ENCODE measurements at places on chromosomes 5 and 9.

DNA sequence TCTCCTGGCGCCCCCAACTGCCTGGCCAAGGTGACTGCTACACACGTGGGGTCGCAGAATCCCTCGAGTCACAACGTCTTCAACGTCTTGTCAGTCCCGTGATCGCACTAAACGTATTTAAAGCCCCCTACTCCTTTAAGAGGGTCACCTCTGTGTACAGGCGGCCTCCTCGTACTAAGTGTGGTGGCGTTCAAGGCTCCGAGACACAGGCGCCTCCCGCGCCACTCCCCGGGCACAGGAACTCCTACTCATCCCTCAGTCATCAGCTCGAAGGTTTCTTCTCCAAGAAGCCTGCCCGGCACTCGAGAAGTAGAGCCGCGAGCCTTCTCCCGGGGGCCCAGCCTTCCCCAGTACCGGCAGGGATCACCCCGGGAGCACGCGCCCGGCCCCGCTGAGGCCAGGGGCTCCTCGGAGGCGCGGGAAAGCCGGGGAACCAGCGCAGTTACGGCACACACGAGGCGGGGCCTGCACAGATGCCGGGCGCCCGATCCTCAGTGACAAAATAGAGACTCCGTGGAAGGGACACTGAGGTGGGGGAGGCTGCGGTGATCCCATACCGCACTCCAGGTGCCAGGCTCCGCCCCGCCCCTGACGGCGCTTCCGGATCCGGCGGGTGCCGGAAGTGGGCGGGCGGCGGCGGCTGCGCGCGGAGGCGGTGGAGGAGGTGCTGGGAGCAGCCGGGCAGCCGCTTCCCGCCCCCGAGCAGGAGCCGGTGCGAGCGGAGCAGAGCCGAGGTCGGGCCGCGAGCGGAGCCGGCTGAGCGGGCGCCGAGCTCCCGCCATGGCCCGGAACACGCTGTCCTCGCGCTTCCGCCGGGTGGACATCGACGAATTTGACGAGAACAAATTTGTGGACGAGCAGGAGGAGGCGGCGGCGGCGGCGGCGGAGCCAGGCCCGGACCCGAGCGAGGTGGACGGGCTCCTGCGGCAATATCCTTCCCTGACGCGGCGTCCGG is 6.9 kb downstream of the ARPC5L start:
- peak; percentile 93 for DNase-seq

DNA sequence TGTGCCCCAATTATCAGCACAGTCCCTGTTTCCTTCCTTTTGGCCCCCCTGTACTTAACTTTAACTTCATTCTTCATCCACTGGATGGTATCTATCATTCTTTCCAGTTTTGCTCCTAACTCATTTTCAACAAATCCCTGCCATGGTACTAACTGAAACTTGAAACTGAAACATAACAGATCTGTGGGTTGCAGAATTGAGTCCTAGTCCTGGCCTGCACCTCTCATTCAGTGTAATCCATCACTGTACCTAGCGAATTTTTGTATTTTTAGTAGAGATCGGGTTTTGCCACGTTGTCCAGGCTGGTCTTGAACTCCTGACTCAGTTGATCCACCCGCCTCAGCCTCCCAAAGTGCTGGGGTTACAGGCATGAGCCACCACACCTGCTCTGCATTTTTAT is 15.3 kb upstream of the PIK3R1 start:
- no peak for DNase-seq

- DNase-seq: no peak
Observed at GRCh38 chr5:119820608-119821007, 191.2 kb downstream of the FAM170A start.

DNA sequence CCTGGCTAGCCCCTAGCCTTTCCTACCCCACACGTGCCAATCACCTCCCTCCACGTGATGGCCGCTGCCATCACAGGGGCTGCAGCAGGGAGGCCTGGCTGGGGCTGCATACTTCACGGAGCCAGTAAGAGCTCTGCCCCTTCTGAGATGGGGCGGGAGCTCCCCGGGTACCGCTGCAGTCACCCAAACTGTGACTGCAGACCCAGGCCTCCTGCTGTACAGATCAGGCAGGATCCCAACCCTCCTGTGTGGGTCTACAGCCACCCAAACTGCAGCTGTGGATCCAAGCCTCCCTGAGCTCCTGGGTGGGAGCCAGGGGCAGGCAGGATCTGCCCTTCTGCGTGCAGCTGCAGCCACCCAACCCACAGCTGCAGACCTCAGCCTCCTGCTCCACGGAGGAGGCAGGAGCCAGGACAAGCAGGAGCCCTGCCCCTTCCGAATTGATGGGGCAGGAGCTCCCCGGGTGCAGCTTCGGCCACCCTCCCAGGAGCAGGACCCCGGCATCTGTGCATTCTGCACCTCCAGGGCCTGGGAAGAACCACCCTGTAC is 3.2 kb upstream of the BTNL9 start:
- DNase-seq: no peak

GRCh38 chr9:135136481-135136880 is 49.0 kb downstream of the OLFM1 start:
- DNase-seq: no peak

DNA sequence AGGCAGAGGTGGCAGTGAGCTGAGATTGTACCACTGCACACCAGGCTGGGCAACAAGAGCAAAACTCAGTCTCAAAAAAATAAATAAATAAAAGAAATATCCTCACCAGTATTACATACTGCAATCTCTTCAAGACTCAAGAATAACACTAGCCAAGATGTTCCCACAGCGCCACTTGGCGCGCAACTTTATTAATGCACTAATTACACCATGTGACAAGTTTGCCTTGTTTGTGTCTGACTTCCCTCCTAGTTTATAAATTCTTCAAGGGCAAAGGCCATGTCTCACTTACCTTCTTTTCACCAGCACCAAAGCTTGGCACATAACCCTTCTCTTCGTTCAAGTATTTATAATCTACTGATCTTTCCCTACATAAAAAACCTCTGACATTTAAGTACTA is 4.8 kb downstream of the SKP1 start:
- no peak for DNase-seq

DNA sequence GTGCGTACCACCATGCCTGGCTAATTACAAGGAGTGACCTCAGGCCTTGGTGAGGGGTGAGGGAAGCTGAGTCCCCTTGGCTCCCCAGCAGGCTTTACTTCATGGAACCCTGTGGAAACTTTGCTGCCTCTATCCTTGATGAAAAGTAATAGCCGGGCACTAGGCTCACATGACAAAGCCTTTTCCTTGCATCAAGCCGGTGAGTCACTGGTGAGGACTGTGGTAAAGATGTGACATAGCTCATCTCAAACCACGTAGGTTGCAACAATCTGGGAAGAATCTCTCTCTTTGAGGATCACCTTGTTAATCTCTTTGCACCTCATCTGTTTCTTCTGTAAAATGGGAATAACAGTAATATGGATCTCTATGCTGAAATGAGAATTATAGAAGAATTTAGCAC is 116.3 kb upstream of the SLC25A48 start:
- DNase-seq: no peak

DNA sequence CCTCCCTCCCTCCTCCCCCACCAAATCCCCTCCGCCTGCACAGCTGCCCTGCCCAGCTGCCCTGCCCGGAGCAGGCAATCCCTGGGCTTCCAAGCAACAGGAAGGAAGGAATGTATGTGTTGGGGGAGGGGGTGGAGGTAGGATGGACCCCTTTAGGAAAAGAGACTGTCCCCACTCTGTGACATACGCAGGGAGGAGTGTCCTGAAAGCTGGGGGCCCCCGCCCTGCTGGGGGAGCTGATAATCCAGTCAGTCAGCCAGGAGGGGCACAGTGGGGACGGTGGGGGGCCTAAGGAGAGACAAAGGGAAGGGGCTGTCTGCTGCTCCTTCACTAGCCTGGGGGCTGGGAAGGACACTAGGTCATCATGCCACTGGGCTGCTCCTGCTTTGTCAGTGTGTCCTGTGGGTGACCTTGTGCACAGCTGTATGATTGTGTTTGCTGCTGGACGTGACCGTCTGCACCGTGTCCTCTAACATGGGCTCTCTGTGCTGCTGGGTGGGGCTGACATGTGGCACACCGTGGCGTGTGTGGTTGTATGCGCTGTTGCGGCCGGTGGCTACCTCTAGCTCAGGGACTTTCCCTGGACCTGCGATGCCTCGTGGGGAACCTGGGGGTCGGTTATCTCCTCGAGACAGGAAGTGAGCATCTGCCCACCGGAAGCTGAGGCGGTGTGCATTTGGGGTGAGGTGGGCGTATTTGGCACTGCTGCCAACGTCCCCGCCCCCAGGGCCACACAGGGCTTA is 3.0 kb downstream of the N4BP3 start:
- peak; percentile 72 for DNase-seq

- no peak for DNase-seq
Observed at GRCh38 chr9:6723881-6724420, 33.8 kb upstream of the KDM4C start.

GRCh38 chr5:160237571-160238093 is 8.3 kb downstream of the FABP6 start:
- DNase-seq: no peak

GRCh38 chr5:80871541-80871961 is 88.6 kb upstream of the RASGRF2 start:
- peak; percentile 36 for DNase-seq

DNA sequence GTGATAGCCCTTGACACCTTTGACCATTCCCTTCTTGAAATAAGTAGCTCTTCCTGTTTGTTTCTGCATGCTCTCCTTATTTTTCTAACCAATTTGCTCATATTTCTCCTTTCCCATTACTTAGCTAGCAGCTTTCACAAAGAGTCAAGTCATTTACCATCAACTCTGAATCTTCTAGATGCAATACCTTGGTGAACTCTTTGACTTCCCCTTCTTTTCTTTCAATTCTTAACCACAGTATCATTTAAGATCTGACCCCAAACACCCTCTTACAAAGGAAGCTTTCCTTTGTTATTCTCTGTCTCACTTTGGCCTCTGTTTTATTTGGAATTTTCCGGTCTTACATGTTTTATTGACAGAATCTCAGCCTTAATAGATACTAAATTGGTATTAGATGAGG is 14.0 kb downstream of the NFX1 start:
- no peak for DNase-seq

DNA sequence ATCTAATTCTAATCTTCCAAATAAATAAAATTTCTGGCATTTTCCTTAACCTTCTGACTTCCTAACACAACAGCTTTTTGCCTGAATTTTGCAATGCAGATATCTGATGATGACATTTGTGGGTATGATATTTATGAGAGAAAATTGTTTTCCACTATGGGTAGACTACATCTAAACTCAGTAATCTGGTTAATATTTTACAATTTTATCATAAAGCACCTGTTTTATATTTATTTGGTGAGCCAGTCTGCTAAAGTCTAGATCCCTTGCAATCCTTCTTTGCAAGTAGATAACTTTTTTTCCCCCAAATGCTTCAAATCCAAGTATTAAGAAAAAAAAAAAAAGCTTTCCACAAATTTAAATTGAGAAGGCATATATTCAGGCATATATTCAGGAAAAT is 246.2 kb upstream of the DAB2 start:
- DNase-seq: no peak

DNA sequence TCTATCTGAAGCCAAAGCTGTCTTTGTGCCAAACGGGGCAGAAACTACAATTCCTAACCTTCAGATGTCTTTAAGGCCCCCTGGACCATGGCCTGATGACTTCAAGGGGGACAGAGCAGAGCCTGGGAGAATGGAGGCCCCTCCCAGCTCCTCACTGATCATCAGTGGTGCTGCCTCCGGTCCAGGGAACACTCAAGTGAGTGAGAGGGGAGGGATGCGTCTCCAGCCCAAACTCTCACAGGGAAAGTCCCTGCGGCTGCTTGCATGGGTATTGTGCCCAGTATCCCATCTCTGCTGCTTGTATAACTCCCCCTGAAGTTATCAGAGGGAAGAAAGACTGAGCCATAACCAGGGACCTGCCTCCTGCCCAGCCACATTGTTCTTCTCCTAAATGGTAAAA is 231.5 kb upstream of the PANK3 start:
- DNase-seq: no peak

GRCh38 chr5:67141644-67142043 is 55.0 kb downstream of the CD180 start:
- no peak for DNase-seq

GRCh38 chr9:24258626-24259025 is 287.1 kb downstream of the IZUMO3 start:
- no peak for DNase-seq

- DNase-seq: no peak
Observed at GRCh38 chr5:142184988-142185387, 76.4 kb downstream of the NDFIP1 start.

GRCh38 chr5:170365831-170366230 is 23.3 kb downstream of the KCNMB1 start:
- DNase-seq: no peak

- DNase-seq: no peak
Observed at GRCh38 chr5:131635684-131636572, 899 bp upstream of the RAPGEF6 start.

GRCh38 chr9:14306672-14307660 is 7.0 kb downstream of the NFIB start:
- no peak for DNase-seq

- no peak for DNase-seq
Observed at GRCh38 chr9:70285246-70285645, 26.5 kb downstream of the SMC5 start.

GRCh38 chr5:65876496-65876895 is 49.9 kb upstream of the ERBIN start:
- DNase-seq: no peak

DNA sequence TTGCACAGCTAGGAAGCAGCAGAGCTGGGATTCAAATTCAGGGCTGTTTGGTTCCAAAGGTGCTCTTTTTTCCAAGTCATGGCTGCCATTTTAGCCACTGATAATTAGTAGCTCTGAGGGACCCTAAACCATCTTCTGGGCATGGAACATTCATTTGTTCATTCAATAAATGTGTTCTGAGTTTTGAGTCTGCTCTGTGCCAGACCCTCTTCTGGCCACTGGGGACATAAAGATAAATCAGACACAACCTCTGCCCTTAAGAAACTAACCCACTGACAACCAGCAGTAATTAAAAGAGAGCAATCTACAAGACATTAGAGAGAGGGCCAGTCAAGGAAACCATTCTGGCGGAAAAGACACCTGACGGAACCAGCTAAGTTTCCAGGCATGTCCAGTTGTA is 2.0 kb upstream of the CPEB4 start:
- DNase-seq: no peak

GRCh38 chr5:160397492-160397891 is 2.4 kb downstream of the FAM200C start:
- DNase-seq: no peak

DNA sequence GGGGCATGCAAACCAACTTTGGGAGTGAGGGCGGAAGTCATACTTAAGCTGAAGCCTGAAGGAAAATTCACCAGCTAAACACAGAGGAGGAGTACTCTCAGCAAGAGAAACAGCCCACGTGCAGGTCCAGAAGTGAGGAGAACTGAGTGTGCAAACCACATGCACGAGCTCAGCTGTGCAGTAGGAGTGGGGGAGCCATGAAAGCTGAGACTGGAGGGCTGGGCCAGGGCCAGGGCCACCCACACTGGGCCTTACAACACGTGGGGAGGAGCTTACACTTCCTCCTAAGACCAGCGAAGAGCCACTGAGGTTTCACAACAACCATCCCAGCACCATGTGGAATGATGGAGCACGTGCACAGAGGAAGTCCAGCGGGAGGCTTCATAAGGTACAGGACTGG is 9.3 kb upstream of the WWC1 start:
- DNase-seq: no peak

Measured in activated naive CD4-positive, alpha-beta T cell treated with Interleukin-2 at 50 U/mL for 16 hours (primary cell).